ENCODE measurements at places on chromosomes 2 and 18. TPM values are rescaled to one million over a fixed set of nuclear protein-coding genes. Genes with fewer than 3 reads are reported as not detected.

- DNase-seq = no peak
Measured at GRCh38 chr2:236175548-236176150, 7.5 kb upstream of the GBX2 start.

The IL1B gene
- total RNA-seq = 0.78 TPM

The MAP3K20 gene
- 14.2 TPM for total RNA-seq

The RGPD4 gene
- total RNA-seq = not detected

DNA sequence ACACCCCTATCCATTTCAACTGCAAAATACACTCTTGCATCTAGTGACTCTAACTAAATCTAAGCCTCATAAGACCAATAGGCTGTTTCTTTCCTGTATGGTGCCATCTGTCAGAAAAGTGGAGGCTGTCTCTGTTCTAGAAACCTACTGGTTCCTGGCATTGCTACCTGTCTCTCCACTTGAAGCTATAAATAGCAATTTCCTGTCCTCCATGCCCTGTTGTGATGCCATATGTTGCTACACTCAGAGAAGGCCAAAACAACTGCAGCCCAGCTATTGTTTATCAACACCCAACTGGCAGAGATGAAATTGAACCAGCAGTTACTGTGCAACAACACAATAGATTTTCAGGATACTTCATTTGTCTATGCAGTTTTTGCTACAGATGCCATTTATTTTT, 1355.1 kb upstream of the SLC39A10 start:
- DNase-seq = no peak

The FAM228B gene
- total RNA-seq = 109 TPM

GRCh38 chr2:56191617-56192016, 7.8 kb downstream of the CCDC85A start:
- DNase-seq = peak; percentile 12

- DNase-seq = peak; percentile 46
Measured at GRCh38 chr2:226984750-226985582, 149.1 kb downstream of the RHBDD1 start.

The RAPH1 gene
- total RNA-seq = 39.9 TPM

The MBP gene
- total RNA-seq = 5.8 TPM

DNA sequence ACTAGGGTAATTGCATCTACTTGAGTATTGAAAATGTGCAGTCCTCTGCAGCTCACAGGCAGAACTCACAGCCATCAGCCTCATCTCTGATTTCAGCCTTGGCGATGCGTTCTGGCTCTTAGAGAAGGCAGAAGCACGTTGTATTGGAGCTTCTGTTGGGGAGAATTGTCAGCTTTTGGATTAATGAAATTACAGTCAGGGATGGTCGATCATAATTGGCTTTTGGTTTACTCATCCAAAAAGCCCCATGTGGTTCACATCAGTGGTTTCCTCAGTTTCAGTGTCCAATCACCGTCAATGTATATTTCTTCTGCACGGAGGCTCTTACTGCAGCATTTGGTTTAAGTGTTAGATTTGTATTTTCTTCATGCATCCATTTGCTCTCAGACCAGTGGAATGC, 218.5 kb upstream of the SOX11 start:
- DNase-seq = no peak

DNA sequence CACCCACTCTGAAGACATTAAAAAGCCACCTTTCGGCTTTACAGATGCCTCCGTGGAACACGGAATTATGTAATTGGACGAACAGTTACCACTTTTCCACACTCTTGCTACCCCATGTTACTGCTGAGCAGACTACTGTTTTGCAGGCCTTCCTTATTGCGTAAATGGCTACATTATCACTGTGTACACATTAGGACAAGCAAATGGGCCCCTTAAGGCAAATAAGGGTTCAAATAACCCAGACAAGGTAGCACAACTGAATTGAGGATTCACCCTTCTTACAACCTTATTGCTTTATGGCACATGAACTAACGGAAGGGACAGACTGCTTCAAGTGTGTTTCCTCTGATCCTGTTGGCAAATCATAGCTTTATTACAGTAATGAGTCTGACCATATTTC, 832.2 kb upstream of the FANCL start:
- no peak for DNase-seq

DNA sequence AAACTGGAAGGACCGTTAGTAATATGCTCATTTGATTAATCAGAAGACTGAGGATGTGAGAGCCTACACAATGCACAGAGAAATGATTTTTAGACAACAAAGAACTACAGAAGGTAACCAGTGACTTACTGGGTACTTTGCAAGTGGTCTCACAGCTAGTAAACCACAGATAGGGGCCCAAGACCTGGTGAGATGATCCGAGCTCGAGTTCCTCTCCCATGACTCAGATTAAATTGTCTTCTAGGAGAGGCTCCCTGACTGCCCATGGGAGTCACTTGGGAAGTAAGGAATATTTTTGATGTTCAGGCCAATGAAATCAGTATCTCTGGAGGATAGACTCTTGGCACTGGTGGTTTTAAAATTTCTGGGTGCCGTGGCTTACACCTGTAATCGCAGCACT, 220.2 kb downstream of the CLIP4 start:
- DNase-seq = no peak

The MBD5 gene
- total RNA-seq = 59.1 TPM

The ZNF396 gene
- total RNA-seq = 5.0 TPM

GRCh38 chr2:107729440-107729839, 97.3 kb upstream of the RGPD4 start:
- DNase-seq = no peak

DNA sequence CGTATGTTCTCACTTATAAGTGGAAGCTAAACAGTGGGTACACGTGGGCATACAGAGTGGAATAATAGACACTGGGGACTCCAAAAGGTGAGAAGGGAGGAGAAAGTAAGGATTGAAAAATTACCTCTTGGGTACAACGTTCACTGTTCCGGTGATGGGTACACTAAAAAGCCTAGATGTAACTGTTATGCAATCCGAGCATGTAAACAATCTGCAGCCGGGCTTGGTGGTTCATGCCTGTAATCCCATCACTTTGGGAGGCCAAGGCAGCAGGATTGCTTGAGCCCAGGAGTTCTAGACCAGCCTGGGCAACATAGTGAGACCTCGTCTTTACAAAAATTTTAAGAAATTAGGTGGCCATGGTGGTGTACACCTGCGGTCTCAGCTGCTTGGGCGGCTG, 33.1 kb upstream of the TTR start:
- no peak for DNase-seq

DNA sequence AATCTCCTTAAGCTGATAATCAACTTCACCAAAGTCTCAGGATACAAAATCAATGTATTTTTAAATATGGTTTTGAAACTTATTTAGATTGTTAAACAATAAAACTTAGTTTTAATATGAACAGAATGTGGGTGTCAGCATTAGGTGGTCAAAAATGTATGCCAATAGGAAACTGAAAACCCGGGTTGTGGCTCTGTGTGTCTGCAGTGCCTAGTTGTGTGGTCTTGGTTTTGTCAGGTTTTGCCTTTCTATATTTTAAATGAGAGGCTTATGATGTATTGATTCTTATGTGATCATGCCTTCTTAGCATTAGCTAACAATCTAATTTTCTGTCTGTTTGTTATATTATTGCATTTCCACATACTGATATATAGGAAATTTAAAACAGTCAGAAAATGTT, 227.8 kb downstream of the ZNF407 start:
- DNase-seq = no peak

DNA sequence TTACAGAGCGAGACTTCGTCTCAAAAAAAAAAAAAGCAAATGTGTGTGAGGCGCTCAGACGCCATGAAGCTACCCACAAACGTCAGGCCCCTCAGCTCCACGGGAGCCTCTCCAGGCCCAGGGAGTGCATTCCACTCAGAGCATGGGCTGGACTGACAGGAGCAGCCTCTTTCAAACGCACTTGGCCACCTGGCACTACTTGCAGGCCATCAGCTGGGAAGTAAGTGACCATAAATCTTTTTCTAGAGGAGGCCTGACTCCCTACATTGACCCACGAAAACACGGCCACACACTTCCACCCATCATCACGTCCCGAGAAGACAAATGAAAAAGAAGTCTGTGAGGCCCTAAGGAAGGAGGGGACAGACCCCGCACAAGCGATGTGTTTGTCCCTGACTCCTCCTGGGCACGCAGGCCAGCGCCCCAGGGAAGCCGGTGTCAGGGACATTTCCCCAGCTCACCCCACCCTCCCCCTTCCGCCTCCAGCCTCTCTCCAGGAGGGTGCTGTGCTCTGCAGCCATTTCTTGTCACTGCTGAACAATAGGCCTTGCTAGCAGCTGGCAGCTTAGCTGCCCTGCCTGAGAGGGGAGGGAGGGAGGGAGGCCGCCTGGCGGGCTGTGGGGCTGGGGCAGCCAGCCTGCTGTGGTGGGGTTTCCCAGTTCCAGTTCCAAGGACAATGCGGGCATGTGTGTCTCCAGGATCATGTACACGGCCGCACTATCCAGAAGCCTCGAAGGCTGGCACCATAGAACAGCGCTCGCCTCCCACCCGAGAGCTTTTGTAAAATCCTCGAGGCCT, 26.6 kb downstream of the SERTAD2 start:
- DNase-seq = peak; percentile 32

DNA sequence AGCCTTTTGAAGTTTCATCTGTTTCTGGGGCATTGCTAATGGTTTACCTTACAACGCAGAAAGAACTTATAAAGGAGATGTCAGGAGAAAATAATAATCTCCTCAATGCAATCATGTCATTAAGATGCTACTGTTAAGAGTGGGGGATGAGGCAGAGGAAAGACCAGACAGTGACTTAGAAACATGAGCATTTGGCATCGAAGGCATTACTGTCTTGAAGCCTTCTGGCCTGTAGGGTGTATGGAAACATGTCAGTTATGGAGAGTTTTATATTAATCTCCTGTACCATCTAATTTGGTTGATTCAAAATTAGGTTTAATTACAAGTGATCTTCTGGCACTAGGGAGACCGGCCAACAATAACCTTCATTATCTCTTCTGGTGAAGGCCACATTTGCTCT, 32.5 kb downstream of the CDC42EP3 start:
- DNase-seq = no peak

The GULP1 gene
- total RNA-seq = 117 TPM

- no peak for DNase-seq
Measured at GRCh38 chr2:177396703-177397460, 4.3 kb downstream of the AGPS start.

DNA sequence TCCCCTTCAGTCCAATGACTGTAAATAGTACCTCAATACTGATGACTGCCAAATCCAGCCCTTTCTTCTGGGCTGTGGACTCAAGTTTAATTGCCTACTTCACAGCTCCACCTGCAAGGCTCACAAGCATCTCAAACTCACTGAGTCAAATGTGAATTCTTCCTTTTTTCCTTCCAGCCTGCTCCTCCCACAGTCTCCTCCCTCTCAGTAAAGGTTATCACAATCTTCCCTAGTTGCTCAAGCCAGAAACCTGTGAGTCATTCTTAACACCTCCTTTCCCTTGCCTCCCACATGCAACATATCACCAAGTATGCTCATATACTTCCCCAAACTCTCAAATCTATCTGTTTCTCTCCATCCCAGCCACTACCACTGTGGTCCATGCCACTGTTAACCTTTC, 3.7 kb upstream of the MFSD6 start:
- no peak for DNase-seq

The RAX gene
- total RNA-seq = not detected

The ESPNL gene
- total RNA-seq = 0.16 TPM

- no peak for DNase-seq
Measured at GRCh38 chr18:67778016-67778415, 261.5 kb upstream of the DSEL start.

DNA sequence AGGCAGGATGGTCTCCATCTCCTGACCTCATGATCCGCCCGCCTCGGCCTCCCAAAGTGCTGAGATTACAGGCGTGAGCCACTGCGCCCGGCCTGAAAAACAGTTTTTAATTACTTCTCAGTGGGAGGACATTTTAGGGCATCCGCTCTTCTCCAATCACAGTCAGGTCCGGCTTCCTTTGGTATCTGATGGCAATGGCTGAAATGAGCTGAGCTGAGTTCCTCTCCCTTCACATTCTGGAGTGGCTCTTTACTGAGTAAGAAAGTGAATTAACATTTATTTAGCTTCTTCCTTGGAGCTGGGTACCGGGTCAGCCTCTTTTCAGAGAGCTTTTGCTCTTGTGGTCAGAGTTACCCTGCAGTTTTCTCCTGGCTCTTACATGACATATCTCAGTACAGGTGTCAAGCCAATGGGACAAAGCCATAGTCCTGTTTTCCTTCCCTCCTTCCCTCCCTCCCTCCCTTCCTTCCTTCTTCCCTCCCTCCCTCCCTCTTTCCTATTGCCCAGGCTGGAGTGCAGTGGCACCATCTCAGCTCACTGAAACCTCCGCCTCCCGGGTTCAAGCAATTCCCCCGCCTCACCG, 1.1 kb upstream of the TTC27 start:
- DNase-seq = no peak

DNA sequence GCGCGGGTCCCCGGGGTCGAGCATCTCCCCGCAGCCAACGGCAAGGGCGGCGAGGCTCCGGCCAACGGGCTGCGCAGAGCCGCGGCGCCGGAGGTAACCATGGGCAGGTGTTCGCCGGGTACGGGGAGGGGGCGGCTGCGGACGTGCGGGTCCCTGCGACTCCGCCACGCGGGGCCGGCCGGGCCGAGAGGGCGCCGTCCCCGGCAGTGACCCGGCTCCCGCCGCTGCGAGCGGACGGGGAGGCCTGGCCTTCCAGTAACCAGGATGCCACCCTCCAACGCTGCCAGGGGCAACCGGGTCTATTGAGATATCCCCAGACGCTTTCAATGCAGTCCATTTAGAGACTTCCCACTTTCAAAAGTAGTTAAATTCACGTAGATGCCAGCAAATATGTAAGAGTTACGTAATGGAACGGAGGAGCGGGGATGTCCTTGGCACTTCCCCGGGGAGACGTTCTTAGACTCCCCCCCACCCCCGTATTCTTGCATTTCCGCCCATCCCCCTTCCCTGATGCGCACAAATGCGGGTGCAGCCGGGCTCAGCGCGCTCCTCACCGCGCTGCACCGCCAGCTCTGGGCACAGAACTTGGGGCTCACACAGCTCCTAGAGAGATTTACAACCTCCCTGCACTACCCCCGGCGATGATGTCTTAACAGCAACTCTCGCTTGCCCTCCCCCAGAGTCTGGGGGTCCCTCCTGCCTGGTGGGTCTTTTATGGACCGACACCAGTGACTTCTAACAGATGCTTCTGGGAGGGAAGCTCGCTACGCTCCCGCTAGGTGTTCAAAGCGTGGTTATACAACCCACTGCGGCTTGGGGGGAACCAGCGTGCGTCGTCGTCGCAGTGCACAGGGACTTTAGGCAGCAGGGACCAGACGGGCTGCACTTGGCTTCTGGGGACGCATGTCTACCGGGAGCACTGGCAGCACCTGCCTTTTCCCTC, 657 bp downstream of the SGPP2 start:
- DNase-seq = peak; percentile 33

DNA sequence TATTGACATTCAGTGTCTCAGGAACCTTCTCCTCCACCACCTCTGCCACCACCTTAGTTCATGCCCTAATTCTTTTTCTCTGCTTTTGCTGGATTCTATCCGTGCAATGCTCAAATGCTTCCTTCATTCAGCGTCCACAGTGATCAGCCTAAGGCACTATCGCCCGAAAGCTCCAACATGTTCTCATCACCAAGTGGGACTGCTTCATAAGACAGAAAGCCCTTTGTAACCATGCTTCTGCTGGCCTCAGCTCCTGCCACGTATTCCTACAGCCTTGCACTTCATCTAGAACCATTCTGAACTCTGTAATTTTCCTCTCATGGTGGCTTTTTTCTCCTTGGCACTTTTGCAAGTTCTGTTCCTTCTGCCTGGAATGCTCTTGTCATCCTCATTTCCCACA, 222.9 kb downstream of the HNMT start:
- DNase-seq = no peak

All from occipital lobe (tissue), 3 donors.